Body of pancreas (tissue), 4 donors: ENCODE measurements at places on chromosomes 6 and 20.

GRCh38 chr6:15522856-15523529 lies 139.8 kb downstream of the DTNBP1 start:
- no peak for DNase-seq
- peaks cover 21% of the 10 kb centered on the region for H3K4me1 ChIP-seq
- H3K4me3 ChIP-seq, result no peak overlapping the region
- H3K36me3 ChIP-seq, result peaks cover 4% of the 10 kb centered on the region
- H3K27ac ChIP-seq, result peak overlapping the region; percentile 63

DNA sequence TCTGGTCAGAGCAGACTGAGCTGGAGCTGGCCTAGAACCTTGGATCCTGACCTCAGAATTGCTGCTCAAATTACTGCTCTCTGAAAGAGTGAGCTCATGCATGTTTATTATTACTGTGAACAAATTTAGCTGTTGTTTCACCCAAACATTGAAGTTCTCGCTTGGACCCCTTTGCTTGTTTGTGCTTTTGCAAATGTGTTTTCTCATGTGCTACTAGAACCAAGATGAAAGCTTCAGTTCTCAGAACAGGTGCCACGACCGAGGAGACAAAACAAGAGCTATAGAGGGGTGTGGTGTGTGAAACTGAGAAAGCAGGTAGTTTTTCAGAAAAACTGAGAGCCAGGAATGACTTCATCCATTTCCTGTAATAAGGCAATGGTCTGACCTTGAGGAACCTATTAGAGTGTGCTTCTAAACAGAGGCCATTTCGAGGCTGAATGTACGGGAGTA lies 50.0 kb upstream of the ESR1 start:
- no peak for DNase-seq
- no peak overlapping the region for H3K4me3 ChIP-seq
- no peak overlapping the region for H3K27ac ChIP-seq
- peaks cover 9% of the 10 kb centered on the region for H3K4me1 ChIP-seq
- no peaks in the 10 kb centered on the region for H3K27me3 ChIP-seq

DNA sequence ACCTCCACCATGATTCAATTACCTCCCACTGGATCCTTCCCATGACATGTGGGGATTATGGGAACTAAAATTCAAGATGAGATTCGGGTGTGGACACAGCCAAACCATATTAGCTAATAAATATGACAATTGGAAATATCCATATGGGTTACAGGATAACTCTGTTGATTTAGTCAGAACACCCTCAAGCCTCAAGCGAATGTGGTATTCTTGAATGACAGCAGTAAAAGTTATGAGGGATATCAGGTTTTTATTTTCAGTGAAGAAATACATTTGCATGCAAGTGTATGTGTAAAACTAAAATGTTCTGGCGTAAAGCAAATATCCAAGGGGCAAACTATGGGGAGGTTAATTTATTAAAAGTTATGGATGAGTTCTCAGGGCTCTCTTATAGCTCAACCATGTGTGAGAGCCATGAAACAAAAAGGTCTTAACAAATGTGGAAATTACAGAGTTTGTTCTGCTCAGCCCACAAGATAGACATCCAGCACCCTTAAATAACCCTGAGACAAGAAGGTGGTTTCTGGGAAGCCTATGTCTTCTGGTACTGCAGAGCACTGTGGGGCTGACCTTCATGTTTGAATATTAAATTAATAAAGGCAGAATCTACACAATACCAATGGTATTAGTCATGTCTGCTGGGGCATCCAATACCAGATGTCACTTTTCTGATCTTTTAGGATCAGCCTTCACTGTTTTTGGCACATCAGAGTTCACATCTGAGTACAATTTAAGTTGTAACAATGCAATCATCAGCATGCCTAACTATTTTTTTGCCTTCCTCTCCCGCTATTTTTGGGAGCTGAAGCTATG lies 370.5 kb upstream of the RSPO3 start:
- no peak overlapping the region for H3K27ac ChIP-seq
- no peak for DNase-seq
- no peaks in the 10 kb centered on the region for H3K36me3 ChIP-seq
- no peak overlapping the region for H3K4me3 ChIP-seq
- H3K4me1 ChIP-seq, result no peaks in the 10 kb centered on the region
- no peaks in the 10 kb centered on the region for H3K27me3 ChIP-seq

GRCh38 chr20:44431502-44432234 lies 44.0 kb upstream of the TTPAL start:
- H3K36me3 ChIP-seq, result no peaks in the 10 kb centered on the region
- no peaks in the 10 kb centered on the region for H3K27me3 ChIP-seq
- H3K4me3 ChIP-seq, result no peak overlapping the region
- peaks cover 13% of the 10 kb centered on the region for H3K4me1 ChIP-seq
- DNase-seq, result no peak

DNA sequence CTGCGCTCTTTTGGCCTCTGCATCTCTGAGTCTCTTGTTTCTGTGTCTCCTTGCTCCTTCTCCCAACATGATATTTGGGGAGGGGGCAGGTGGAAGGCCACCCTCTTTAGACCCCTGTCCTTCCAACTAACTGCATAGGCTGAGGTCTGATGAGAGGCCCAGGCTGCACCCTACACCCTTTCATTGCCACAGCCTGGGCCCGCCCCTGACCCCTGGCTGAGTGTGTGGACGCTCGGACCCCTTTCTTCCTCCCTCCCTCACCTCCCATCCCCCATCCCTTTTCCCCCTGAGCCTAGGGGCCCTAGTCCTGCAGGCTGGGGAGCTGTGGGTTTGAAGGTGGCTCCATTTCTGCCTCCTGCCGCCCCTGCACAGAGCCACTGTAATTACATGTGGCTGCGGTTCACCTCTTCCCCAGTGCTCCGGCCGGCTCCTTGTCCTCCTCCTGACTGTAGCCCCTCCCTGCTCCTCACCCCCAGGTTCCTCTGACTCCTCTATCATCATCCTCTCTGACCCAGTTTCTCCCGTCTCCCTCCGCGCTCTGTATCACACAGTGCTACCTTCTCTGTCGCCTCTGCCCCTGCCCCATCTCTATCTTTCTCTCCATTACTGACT lies 6.8 kb downstream of the MDFI start:
- H3K27ac ChIP-seq, result no peak overlapping the region
- no peaks in the 10 kb centered on the region for H3K4me1 ChIP-seq
- DNase-seq, result no peak
- no peaks in the 10 kb centered on the region for H3K27me3 ChIP-seq
- no peak overlapping the region for H3K4me3 ChIP-seq

- H3K4me1 ChIP-seq, result peaks cover 32% of the 10 kb centered on the region
- H3K27me3 ChIP-seq, result no peaks in the 10 kb centered on the region
- H3K4me3 ChIP-seq, result no peak overlapping the region
- no peak for DNase-seq
- no peak overlapping the region for H3K27ac ChIP-seq
Observed at GRCh38 chr20:38129893-38130609, 35.0 kb downstream of the TGM2 start.

DNA sequence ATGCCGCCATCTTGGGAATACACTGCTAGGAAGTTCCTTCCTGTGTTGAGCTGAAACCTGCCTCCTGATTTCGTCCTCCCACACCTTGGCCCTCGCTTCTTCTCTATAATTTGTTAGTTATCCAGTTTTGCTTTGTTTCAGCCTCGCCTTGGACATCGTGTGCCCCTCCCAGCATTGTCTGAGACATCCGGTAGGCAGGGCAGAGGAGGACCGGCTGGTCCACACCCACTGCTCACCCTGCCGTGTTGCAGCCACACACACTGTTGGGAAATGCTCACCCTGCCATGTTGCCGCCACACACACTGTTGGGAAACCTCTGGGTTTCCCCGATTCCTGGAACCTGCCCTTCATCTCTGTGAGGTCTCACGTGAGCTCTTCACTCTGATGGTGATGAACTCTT lies 105.1 kb downstream of the CDH4 start:
- H3K27ac ChIP-seq, result no peak overlapping the region
- no peaks in the 10 kb centered on the region for H3K36me3 ChIP-seq
- H3K27me3 ChIP-seq, result peaks cover 7% of the 10 kb centered on the region
- H3K4me3 ChIP-seq, result no peak overlapping the region

DNA sequence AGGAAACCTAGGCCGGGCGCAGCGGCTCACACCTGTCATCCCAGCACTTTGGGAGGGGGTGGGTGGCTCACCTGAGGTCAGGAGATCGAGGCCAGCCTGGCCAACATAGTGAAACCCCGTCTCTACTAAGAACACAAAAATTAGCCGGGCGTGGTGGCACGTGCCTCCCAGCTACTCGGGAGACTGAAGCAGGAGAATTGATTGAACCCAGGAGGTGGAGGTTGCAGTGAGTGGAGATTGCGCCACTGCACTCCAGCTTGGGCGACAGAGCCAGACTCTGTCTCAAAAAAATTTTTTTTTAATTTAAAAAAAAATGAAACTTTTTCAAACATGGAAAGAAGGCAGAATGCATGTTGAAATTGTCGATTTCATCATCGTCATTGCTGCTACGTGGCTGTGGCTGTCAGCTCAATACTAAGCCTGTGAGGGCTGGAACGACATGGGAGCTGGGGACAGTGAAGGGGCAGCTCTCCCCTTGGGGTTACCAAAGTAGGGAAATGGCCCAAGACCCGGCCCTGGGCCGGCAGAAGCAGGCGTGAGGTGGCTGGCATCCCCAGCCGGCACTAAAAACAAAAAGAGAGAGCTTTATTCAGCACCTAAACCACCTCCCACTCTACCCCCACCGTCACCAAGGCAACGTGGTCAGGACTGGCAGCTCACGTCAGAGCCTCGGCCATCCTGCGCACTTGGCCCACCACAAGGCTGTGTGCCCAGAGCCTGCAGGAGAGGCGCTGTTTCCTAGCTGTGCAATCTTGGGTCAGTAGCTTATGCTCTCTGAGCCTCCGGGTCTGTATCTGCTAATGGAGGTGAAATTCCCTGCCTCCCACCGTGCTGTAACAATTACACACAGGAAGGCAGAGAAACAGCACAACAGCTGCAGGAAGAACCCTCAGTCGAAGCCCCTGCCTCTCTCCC lies 30.8 kb downstream of the AGPAT4 start:
- H3K36me3 ChIP-seq, result no peaks in the 10 kb centered on the region
- H3K27me3 ChIP-seq, result no peaks in the 10 kb centered on the region
- no peaks in the 10 kb centered on the region for H3K4me1 ChIP-seq
- DNase-seq, result no peak
- H3K4me3 ChIP-seq, result no peak overlapping the region
- H3K27ac ChIP-seq, result no peak overlapping the region

- H3K4me1 ChIP-seq, result peaks cover 5% of the 10 kb centered on the region
- no peaks in the 10 kb centered on the region for H3K36me3 ChIP-seq
- peak; percentile 57 for DNase-seq
- H3K4me3 ChIP-seq, result no peak overlapping the region
Observed at GRCh38 chr6:106339334-106340029, 13.9 kb upstream of the ATG5 start.

GRCh38 chr6:85674604-85675003 lies 31.9 kb upstream of the SYNCRIP start:
- H3K4me1 ChIP-seq, result peaks cover 41% of the 10 kb centered on the region
- no peak for DNase-seq
- H3K27ac ChIP-seq, result no peak overlapping the region
- H3K27me3 ChIP-seq, result no peaks in the 10 kb centered on the region

DNA sequence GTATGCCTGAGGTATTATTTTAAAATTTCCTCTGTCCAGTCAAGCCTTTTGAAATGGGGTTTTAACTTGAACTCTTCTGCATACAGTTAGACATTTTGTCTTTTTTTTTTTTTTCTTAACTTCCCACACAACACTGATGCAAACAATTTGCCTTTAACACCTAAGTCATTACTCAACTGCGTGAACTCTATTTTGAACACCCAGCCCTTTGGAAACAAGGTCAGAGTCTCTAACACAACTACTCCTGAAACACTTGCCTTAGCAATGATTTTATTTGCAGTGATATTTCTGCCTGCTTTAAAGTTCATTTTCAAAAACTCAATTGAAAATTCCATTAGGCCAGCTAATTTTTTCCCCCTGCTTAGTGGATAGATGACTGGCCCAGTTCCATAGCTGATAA lies 24.2 kb downstream of the GLYATL3 start:
- no peak overlapping the region for H3K4me3 ChIP-seq
- peaks cover 36% of the 10 kb centered on the region for H3K4me1 ChIP-seq
- no peaks in the 10 kb centered on the region for H3K36me3 ChIP-seq

DNA sequence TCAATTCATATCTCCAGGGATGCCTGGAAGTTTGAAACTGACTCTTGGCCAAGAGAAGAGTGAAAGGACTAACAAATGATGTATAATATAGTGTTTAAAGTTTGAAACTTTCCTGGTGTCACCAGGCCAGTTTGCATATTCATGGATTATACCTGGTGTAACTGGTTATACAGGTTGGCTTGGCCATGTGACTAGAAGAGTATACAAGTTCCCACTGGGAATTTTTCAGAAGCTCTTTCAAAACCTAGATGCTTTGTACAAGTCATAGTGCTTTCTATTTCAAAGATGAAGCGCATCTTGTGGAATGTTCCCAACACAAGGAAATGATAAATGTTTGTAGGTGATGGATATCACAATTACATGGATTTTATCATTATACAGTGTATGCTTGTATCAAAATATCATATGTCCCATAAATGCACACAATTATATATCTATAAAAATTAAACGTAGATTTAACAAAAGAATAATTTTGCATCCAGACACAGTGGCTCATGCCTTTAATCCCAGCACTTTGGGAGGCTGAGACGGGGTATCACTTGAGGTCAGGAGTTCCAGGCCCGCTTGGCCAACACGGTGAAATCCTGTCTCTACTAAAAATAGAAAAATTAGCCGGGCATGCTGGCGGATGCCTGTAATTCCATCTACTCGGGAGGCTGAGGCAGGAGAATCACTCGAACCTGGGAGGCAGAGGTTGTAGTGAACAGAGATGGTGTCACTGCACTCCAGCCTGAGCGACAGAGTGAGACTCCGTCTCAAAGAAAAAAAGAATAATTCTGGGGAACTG lies 1420.2 kb downstream of the GRIK2 start:
- no peak for DNase-seq
- no peak overlapping the region for H3K4me3 ChIP-seq
- no peaks in the 10 kb centered on the region for H3K27me3 ChIP-seq
- no peaks in the 10 kb centered on the region for H3K4me1 ChIP-seq
- no peaks in the 10 kb centered on the region for H3K36me3 ChIP-seq

- no peak for DNase-seq
- no peak overlapping the region for H3K4me3 ChIP-seq
Observed at GRCh38 chr6:64411226-64411625, 775.6 kb downstream of the PHF3 start.

- no peak overlapping the region for H3K4me3 ChIP-seq
- no peak overlapping the region for H3K27ac ChIP-seq
- DNase-seq, result no peak
- H3K27me3 ChIP-seq, result no peaks in the 10 kb centered on the region
- no peaks in the 10 kb centered on the region for H3K36me3 ChIP-seq
Observed at GRCh38 chr6:51842061-51842803, 245.2 kb downstream of the PKHD1 start.

GRCh38 chr6:28537509-28538140 lies 11.9 kb downstream of the GPX5 start:
- no peak overlapping the region for H3K27ac ChIP-seq
- no peak for DNase-seq
- H3K4me3 ChIP-seq, result no peak overlapping the region
- H3K27me3 ChIP-seq, result peaks cover 8% of the 10 kb centered on the region

DNA sequence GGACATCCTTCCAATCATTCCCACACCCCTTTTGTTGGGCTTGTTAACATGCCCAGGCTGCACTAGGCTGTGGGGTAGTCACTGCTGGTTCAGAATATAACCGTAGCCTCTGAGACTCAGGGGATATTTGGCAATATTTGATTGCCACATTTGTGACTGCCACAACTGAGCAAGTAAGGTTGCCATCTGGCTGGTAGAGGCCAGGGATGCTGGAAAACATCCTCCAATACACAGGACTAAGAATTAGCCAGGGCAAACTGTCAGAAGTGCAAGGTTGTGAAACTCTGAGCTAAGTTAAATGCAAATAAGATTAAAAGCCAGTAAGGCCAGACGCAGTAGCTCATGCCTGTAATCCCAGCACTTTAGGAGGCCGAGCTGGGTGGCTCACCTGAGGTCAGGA lies 112.0 kb downstream of the ZMYND8 start:
- no peak overlapping the region for H3K4me3 ChIP-seq
- H3K4me1 ChIP-seq, result peaks cover 10% of the 10 kb centered on the region
